ENCODE measurements at places on chromosomes 11 and 22.

DNA sequence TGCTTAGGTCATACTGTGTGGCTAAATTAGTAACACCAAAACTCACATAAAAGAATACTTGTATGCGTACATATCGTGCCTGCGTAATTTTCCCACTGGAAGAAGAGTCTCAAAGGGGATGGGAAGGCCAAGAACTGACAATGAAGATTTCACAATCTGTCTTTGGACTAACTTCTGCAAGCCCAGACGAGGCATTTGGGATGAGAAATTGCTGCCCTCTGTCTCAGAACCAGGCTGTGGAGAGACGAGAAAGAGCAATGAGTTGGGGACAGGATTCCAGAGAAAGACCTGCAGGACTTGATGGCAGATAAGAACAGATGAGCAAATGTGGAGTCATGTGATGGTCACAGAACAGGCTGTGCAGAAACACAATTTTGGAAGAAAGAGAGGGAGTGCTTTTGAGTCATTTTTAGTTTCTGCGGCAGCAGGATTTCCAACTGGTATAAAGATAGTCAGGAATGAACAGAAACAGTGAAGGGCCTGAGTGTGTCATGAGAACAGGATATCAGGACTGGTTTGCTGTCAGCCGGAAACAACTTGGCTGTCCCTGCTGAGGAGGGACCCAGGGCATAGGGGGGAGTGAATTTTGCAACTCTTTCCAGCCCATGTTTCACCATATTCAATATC lies 82.7 kb upstream of the CTSC start:
- no peak for DNase-seq

DNA sequence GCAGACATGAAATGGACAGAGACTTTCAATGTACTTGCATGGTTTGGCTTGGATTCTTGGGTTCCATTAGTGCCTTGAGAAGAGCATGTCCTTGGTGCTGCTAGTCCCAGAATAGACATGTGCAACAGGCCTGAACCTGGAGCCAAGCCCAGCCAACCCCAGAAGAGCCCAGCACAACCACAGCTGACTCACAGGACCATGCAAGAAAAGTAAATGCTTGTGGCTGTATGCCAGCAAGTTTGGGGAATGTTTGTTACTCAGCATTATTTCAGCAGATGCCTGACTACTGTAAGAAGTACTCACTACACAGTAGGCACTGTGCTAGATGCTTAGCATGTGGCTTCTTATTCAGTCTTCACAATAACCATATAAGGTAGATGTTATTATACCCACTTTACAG lies 39.2 kb upstream of the HMGXB4 start:
- no peak for DNase-seq

DNA sequence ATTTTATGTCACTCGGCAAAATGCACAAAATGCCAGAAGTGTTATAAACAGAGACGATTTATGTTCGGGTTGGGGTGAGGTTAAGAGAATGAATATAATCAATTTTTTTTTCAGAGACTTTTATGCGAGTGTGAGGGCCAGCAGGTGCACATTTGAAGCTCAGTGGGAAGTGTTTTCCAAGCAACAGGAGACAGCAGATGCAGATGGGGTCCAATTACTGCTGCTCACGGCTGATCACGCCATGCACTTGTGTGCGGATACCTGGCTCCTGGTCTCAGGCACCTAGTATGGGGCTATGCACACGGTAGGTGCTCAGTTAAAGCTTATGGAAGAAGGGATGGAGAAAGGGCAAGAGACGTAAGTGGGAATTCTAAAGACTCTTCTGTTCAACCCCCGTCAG lies 249.1 kb downstream of the MIAT start:
- DNase-seq: no peak

DNA sequence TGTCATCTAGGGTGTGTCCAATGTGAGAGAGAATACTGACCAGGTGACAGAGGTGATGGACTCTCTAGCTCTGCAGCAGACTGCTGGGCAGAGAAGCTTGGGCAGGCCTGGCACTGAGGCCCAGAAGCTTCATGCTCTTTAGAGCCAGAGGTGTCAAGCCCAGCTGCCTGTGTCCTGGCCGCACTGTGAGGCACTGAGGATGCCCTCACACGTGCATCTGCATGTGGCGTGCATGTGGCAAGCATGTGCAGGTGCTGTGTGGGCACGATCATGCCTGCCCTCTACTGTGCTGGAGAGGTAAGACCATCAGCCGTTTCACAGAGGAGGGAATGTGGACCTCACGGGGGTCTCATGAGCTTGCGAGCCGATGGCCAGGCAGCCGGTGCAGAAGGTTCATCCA lies 15.8 kb upstream of the TXNRD2 start:
- no peak for DNase-seq

GRCh38 chr11:16610738-16611388 lies 127.6 kb upstream of the C11orf58 start:
- no peak for DNase-seq

GRCh38 chr11:26377619-26378018 lies 45.7 kb downstream of the ANO3 start:
- no peak for DNase-seq

DNA sequence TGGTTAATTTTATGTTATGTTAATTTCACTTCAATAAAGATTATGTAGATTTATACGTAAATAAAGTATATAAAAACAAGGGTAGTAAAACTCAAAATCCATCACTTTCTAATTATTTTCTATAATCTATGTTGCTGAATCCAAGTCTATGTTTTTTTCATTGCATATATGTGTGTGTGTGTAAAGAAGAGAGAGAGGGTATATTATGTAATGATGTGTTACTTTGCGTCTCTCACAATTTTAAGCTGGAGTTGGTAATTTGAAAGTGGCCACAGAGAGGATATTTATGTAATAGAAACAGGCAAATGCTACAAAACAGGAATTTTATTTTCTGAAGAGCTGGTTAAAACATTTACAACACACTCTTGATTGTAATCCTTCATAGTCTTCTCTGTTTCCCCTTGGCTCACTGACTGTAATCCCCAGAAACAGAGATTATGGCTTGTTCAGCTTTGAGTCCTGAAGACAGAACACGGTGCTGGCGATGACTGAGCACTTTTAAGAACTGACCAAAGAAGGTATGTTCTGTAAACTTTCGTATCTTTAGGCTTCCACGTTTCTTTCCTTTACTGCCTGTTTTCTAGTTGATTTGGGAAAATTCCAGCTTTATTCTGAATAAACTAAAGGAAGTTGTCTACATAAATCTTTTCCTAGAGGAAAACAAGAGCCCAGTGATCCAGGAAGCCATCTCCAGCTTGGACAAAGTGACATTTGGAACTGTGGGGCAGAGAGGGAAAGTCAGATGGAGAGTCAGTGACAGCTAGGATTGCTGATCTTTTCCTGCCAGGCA lies 43.6 kb downstream of the OR2AG2 start:
- no peak for DNase-seq

DNA sequence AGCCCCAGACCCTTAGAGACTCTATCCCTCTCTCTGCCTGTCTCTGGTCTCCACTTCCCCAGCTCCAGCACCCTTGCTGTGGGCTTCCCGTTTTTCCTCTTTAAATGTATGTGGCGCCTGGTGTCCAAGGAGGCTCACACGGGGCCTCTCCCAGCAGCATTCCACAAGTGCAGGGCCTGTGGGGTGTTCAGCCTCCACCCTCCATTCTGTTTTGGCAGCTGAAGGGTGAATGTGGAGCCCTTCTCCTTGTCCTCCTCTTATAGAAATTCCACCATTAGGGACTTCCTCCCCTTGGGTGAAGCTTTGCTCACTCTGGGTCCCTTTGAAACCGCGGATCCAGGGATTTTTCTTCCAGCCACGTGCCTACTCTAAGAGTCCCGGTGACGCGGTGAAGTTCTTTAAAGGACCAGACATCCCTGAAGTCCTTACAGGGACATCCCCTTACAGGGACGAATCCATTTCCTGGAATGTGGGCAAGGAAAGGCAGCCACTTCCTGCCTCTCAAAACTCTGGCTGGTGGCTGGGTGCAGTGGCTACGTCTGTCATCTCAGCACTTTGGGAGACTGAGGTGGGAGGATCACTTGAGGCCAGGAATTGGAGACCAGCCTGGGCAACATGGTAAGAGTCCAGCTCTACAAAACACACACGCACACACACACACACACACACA lies 1.6 kb upstream of the TSPAN18 start:
- no peak for DNase-seq

- no peak for DNase-seq
Measured at GRCh38 chr11:11056749-11057471, 199.1 kb upstream of the ZBED5 start.

- no peak for DNase-seq
Measured at GRCh38 chr11:45168366-45169130, 22.1 kb downstream of the PRDM11 start.

GRCh38 chr11:16786131-16786530 lies 47.7 kb downstream of the C11orf58 start:
- no peak for DNase-seq

DNA sequence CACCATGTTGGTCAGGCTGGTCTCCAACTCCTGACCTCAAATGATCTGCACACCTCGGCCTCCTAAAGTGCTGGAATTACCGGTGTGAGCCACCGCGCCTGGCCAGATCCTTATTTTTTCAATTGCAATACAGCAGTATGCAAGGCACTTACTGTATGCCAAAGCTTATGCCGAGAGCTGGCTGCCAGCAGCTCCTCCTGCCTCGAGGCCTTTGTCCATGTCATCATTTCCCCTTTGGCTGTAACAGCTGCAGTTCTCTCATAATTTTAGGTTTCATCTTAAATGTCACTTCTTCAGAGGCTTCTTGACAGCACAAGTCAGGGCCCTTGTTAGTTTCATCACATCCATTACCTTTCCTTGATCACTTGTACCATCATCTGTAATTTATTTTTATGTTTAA lies 1.5 kb upstream of the SREBF2 start:
- no peak for DNase-seq

DNA sequence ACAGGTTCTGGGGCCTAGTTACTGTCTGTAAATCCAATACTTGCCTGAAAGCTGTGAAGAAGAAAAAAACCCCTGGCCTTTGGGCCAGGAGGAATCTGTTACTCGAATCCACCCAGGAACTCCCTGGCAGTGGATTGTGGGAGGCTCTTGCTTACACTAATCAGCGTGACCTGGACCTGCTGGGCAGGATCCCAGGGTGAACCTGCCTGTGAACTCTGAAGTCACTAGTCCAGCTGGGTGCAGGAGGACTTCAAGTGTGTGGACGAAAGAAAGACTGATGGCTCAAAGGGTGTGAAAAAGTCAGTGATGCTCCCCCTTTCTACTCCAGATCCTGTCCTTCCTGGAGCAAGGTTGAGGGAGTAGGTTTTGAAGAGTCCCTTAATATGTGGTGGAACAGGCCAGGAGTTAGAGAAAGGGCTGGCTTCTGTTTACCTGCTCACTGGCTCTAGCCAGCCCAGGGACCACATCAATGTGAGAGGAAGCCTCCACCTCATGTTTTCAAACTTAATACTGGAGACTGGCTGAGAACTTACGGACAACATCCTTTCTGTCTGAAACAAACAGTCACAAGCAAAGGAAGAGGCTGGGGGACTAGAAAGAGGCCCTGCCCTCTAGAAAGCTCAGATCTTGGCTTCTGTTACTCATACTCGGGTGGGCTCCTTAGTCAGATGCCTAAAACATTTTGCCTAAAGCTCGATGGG lies 13.5 kb downstream of the PIK3IP1 start:
- no peak for DNase-seq

- no peak for DNase-seq
Measured at GRCh38 chr11:77590194-77590782, 535 bp downstream of the AQP11 start.

DNA sequence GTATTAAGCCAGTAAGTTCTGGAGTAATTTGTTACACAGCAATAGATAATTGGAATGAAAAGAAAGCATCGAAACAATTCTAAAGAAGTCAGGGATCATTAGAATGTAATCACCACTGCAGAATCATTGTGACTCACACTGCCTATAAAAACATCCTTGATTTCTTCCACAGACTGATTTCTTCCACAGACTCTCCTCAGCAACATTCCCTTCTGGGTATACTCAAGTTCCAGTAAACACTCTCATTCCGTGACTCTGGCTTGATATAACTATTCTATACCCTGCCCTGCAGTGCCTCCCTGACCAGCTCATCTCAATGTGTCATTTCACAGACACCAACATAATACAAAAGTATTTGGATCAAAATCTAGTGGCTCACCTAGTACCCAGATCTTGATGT lies 120.5 kb downstream of the BBOX1 start:
- no peak for DNase-seq

- DNase-seq: no peak
Measured at GRCh38 chr22:28607795-28608194, 71.8 kb downstream of the TTC28 start.

- DNase-seq: no peak
Measured at GRCh38 chr11:26753723-26754504, 32.1 kb upstream of the SLC5A12 start.

DNA sequence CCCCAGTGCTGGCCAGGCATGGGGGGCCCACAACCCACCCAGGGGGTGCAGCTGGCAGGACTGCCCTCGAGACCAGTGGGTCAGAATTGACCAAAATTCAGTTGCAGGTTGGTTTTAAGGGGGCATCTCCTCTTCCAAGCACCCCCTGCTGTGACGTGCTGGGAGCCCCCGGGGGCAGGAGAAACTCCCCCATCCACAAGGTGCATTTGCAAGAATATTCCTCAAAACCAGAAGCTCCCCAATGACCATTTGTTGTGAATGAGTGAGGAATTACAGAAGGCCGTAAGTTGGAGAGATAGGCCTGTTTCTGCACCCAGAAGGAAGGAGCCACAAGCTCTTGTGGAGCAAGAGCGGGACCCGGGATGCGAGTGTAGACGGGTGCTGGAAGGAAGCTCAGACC lies 414.5 kb downstream of the BRD1 start:
- DNase-seq: no peak

DNA sequence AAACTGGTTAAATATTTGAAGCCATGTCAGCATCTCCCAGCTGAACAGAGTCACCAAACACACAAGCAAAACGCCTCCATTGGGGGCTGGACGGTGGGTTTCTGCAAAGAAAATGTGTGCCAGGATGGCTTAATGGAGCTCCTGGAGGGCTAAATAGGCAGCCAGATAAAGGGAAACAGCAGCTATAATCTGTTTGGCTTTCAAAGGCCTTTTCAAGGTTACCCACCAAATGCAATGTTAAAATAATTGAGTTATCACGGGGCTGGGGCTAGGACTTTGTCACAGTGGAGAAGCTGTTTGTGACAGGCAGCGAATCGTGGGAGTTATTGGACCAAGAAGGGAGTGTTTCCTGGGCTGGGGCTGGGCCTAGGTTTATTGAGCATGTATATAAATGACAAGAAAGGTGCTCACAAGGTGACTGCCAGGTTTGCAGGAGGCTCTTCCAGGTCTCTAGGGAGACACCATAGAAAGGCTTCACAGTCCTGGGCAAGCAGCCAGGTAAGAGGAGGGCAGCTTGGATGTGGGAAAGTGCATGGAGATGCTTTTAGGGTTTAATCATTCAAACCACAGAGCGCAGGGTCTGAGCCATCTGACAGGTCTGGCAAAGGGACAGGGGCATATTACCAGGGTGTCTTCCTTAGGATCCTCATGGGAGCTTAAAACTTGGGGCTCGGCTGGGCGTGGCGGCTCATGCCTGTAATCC lies 28.3 kb downstream of the GRIK4 start:
- DNase-seq: no peak
